ENCODE measurements at places on chromosomes 6 and 20.
A peak's percentile ranks its signal among the peaks of the same experiment; 100 is the strongest.

- DNase-seq, result no peak
Measured at GRCh38 chr6:40492187-40492586, 95.0 kb downstream of the LRFN2 start.

GRCh38 chr6:38589367-38589720 lies 50.4 kb downstream of the BTBD9 start:
- no peak for DNase-seq

GRCh38 chr6:89999945-90000825 lies 105.9 kb downstream of the GJA10 start:
- DNase-seq, result no peak

DNA sequence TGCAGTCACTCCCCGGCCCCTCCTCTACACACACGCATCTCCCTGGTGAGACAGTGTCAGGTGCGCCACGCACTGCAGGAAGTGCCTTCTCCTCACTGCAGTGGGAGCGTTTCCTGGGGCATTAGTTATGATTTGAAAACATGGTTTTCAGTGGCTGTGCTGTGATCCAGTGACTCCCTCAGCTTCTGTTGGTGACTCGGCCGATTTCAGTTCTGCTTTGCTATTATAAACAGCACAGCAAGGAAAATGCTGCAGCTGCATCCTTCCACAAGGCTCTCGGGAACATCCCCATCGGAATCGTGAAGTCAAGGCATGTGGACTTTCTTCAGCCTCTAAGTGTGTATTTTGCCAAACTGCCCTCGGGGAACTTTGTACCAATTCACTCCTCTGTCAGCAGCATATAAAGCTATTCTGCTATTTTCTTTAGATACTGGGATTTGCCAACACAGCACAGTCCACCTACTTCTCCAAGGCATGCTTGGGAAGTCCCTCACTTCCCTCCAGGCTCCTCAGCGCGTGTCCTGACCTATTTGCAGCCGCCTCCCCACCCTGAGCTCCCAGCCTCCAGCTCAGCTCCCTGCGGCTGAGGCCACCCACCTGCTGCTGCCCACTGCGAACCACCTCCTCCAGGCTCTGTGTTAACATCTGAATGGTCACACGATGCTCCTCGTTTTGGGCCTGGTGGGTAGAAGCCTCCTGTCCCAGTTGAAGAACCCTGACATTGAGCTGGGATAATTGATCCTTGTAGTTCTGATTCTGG lies 54.5 kb downstream of the GINS1 start:
- no peak for DNase-seq

- DNase-seq, result peak; percentile 57
Measured at GRCh38 chr20:63102721-63103375, 96.1 kb upstream of the BHLHE23 start.

GRCh38 chr20:4052554-4052953 lies 37.2 kb upstream of the RNF24 start:
- no peak for DNase-seq

DNA sequence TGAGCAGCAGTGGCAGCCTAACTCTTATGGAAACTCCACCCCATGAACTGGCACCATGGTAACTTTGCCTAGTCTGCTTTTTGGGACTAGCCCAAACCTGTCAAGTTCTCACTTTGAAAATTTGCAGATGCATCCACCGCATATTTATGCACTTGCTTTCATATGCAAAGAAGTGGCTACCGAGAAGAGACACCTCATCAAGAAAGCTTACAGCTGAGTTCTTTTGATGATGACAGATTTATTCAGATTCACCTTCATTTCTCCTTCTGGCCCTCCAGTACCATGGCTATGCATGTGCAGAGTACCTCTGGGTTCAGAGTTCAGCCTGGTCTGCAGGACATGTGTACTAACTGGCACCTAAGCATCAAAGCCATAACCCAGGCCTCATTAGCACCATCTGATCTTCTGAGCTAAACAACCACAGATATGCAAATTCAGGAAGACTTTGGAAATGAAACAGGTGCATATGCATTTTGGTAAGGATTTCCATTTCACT lies 154.3 kb upstream of the TENT5A start:
- no peak for DNase-seq

DNA sequence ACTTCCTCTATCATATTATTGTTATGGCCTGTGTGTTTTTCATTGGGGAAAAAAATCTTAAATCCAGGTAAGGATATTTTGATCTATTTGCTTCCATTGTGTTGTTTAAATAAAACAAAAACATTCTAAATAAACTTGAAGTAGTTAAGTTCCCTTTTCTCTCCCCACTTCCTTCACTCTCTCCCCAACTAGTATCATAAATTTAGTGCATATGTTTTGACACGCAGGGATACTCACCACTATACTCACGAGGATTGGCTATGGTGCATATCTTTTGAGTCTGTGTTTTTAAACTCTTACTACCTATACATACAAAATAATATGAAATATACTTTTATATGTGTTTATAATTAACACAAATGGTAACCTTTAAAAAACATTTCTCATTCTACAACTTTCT lies 5.2 kb downstream of the TTLL9 start:
- DNase-seq, result no peak

DNA sequence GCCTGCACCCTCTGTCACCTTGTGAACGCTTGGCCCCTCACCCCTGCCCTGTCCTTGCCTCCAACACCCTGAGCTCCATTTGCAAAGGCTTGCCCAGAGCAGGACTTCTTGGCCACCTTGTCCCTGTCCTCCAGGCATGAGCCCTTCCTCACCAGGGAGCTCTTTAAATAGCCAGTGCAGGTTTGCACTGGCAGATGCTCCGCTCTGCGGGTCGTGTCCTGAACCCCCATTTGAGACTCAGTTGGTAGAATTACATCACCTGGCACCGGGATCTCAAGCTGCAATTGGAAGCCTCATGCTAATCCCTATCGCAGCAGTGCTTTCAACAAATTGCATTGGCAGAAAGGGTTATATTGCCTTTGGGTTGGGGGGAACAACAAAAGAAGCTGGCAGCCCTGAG lies 85.9 kb downstream of the TRMT6 start:
- DNase-seq, result no peak

DNA sequence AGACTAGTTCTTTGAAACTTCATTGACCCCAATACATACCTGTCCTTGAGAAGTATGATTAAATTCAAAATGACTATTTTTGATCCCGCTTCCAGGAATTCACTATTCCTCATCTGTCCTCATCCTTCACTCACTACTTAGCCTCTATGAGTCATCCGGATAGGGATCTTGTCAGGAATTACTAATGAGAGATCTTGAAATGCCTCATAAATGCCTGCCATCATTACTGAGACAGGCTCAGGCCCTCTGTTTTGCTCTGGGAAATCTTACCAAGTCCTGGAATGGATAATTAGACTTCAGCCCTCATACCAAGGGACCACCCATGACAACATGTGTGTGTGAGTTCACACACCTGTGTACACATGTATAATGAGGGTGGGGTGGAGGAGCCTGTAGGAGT lies 2.8 kb upstream of the CYP24A1 start:
- DNase-seq, result no peak

- no peak for DNase-seq
Measured at GRCh38 chr6:80403365-80403764, 296.9 kb downstream of the BCKDHB start.

GRCh38 chr20:40743141-40743775 lies 54.2 kb upstream of the MAFB start:
- DNase-seq, result no peak

- DNase-seq, result no peak
Measured at GRCh38 chr6:167091026-167091804, 31.7 kb upstream of the CCR6 start.

- no peak for DNase-seq
Measured at GRCh38 chr20:5835321-5835821, 85.2 kb downstream of the SHLD1 start.

DNA sequence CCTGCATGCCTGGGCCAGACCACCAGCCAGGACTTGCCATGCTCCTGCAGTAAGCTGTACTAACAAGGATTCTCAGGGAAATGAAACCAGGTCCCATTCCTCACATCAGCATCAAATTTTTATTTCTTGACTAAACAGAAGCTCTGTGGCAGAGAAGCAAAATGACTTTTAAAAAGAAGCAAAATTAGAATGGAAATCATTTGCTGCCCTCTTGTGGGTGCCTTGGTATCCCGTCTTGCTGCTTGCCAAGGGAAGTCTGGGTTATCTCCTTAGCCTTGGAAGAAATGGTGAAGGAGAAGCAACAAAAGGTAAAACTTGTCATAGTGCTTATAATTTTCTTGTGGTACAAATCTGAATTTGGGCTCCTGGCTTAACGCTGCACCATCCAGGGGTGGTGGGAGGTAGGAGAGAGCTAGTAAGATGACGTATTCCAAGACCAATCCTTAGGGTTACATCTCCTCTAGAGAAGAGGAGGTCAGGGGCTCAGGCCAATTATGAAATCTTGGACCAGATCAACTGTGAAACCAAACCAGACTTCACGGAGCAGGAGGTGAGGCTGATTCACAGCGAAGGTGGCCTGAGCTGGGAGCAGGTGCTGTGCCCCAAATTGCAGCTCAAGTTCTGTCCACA lies 107.5 kb downstream of the FAXC start:
- no peak for DNase-seq

DNA sequence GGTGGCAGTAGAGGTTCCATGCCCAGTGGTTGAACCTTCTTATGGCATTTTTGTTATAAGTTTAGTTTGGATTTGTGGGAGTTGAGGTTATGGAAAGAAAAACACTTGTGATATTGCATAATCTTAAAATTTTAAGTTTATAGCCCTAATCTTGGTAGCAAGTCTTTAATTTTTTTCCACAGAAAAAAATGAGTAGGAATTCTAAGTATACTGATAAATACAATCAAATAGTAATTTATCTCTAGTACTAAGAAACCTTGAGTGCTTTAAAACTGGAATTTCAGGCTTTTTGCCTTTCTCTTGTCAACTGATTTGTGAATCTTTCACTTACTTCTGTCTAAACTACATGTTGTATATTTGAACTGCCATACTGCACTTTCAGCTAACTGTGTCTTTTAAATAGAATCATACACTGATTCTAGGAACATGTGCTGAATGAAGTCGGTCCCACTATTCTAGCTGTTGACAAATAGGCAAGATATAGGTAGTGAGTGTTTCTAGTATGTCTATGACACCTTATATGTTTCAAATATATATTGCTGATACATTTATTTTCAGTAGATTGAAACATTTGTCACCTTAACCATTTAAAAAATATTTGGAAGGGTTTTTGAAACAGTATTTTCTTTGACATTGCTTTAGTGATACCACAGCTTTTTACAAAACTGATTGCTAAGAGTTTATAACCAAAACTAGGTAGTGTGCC lies 2.4 kb downstream of the PARD6B start:
- DNase-seq, result no peak

GRCh38 chr20:31835977-31836852 lies 9.2 kb downstream of the FOXS1 start:
- DNase-seq, result no peak

- DNase-seq, result no peak
Measured at GRCh38 chr6:142885182-142885867, 59.7 kb downstream of the HIVEP2 start.

DNA sequence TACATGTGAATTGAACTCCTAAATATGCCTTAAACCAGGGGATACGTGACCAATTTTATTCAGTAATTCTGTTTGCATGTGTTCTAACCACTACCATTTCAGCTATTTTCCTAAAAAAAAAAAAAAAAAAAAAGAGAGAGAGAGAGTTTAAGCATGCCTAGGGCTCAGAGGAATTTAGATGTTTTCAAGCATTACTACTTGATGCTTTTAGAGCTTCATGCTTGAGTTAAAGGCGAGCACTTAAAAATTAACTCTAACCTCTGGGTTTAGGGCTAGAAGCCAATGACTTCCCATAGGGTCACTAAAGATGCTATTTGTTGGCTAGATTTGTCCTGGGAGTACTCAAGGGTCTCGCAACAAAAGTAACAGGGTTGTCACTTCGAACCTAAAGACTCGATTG lies 217.7 kb downstream of the ATXN1 start:
- DNase-seq, result no peak
